ENCODE measurements at places on chromosomes 2 and 18.
A peak's percentile ranks its signal among the peaks of the same experiment; 100 is the strongest.

DNA sequence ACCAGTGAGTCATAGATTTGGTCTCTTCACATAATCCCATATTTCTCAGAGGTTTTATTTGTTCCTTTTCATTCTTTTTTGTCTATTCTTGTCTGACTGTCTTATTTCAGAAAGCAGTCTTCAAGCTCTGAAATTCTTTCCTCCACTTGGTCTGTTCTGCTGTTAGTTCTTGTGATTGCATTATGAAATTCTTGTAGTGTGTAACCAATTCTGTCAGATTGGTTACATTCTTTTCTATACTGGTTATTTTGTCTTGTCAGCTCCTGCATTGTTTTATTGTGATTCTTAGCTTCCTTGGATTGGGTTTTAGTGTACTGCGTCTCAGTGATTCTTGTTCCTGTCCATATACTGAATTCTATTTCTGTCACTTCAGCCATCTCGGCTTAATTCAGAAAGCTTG lies 18.6 kb downstream of the EHBP1 start:
- no peak for DNase-seq

DNA sequence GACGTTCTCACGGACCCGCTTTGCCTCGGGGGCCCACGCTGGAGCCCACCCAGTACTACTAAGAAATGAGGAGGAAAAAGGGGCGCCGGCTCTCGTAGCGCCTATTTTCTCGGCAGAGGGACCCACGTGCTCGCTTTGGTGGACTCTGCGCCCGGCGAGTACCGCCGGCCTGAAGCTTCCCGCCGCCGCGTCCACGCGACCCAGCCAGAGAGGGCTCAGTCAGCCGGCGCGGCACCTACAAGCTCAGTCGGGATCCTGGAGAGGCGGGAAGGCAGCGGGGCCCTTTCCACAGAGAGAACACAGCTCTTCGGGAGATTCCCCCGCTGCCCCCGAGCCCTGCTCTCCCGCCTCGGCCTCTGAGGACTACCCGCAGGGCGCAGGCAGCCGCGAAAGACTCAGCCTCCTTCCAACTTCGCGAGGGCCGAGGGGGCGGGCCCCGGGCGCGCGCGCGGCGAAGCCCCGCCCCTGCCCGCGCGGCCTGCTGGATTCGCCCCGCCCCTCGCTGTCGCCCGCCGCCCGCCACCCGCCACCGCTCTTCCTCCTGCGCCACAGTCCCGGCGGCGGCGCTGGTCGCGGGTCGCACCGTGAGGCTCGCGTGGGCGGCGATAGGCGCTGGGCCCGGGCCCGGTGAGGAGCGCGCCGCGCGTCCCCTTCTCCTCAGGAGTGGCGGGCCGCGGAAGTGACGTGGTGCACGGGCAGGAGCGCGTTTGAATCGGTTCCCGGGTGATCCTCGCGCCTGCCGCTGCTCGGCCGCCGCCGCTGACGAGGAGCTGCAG lies at the start of gene SMCHD1:
TSS of gene SMCHD1 (plus strand) at position 549 of the 776 bp plus-strand sequence. CDS start 350 bp downstream, outside the sequence.
- DNase-seq: peak; percentile 92

DNA sequence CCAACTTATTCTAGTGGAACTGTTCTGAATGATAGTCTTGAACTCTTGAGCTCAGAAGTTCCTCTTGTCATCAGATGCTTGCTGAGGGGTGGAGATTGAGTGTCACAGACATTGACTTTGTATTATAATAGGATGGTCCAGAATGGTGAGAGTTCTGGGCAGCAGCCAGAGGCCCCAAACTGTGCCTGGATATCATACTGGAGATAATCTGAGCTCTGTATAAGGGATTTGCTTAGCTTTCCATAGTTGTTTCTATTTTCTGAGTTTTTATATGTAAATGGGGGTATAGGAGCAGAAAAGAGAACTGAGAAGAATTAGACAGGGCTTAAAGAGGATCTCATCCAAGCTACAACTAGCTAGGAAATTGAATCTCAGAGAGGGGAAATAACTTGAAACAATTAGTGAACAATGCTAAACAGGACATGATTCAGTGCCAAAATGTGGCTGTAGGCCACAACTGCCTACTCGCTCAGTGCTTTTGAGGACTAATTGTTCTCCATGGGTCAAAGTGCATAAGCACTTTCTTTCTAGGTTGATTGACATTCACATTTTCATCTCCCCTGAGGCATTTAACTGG lies 10.1 kb upstream of the LCLAT1 start:
- no peak for DNase-seq

- DNase-seq: no peak
Observed at GRCh38 chr18:49564518-49564834, 2.6 kb downstream of the LIPG start.

GRCh38 chr18:75455249-75456198 lies 28.0 kb upstream of the SMIM21 start:
- no peak for DNase-seq

DNA sequence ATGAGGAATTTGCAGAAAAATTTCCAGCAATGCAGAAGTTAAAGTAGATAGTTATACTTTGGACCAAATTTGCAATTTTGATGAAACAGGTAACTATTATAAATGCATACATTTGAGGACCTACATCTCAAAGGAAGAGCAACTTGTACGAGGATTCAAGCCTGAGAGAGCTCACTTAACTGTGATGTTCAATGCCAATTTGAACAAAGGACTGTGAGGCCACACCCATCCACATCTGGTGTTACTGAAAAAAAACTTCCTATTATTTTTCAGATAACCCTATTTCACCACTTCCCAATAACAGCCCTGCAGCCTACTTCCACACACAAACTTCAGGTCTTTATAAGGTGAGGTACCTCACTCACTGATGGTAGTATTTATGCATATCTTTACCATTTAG lies 203.5 kb upstream of the NABP1 start:
- DNase-seq: no peak

DNA sequence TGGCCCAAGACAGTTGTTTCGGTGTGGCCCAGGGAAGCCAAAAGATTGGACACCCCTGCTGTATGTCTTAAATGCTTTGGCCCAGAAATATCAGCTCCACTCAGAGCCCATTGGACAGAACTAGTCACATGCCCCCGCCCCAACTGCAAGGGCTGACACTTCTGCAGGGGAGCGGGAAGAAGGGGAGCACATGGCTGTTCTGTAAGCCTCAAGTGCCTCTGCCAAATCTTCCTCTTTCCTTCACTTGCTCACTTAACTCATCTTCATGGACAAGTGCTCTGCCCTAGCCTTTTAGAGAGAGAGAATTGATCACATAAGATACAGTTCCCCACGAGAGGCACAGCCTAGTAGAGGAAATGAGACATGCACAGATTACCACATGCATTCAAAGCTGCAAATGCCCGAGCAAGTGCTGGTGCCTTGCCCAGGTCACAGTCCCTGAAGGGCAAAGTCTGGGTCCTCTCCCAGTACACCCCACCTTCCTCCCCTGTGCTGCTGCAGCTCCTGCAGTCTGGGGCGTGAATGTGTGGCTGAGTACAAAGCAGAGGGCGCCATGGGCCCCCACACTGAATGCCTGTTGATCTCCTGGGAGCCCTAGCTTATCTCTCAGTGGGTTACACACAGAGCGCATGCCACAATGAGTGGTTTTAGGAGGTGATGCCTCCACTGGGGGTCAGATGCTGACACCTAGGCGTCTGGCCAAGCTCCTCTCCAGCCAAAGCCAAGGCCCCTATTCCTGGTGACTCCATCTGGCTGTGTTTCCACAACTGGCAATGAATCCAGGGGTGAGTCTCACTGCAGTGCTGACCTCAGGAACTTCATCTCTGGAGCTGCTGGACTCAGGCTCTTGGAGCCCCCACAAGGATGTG lies 135.3 kb downstream of the CTIF start:
- DNase-seq: no peak

GRCh38 chr18:63284827-63285733 lies 34.5 kb downstream of the BCL2 start:
- DNase-seq: peak; percentile 35

- no peak for DNase-seq
Observed at GRCh38 chr2:3209258-3209657, 168.4 kb downstream of the EIPR1 start.

GRCh38 chr2:241994086-241994485 lies 124.6 kb downstream of the RTP5 start:
- DNase-seq: no peak

- DNase-seq: no peak
Observed at GRCh38 chr2:210177769-210178168, 6.6 kb upstream of the KANSL1L start.

GRCh38 chr18:59061914-59062642 lies 77.6 kb upstream of the SEC11C start:
- no peak for DNase-seq

DNA sequence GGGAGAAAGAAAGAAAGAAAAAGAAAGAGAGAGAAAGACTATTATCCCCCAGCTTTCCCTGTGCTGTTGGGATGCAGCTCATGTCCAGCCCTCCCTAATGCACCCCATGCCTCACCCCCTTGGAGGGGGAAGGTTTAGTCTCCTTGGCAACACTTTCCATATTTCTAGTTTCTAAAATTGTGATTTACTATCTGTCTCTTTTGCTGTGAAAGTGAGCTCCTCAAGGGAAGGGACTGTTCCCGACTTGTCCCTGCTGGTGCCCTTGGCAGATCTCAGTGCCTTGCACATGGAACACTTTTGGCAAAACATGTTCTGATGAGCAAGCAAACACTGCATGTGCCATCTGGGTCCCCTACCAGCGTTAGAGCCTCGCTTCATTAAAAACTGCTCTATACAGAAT lies 11.7 kb upstream of the NAPG start:
- no peak for DNase-seq

Measured in CD4-positive, alpha-beta T cell treated with Interleukin-1 beta for 1 hour (primary cell).